ENCODE measurements at places on chromosomes 6 and 20.

GRCh38 chr20:60573003-60573680 lies 614.9 kb downstream of the CDH26 start:
- no peak for DNase-seq

- no peak for DNase-seq
Measured at GRCh38 chr6:166562726-166563125, 23.8 kb downstream of the RAMACL start.

- no peak for DNase-seq
Measured at GRCh38 chr20:45452238-45452637, 17.3 kb upstream of the WFDC2 start.

DNA sequence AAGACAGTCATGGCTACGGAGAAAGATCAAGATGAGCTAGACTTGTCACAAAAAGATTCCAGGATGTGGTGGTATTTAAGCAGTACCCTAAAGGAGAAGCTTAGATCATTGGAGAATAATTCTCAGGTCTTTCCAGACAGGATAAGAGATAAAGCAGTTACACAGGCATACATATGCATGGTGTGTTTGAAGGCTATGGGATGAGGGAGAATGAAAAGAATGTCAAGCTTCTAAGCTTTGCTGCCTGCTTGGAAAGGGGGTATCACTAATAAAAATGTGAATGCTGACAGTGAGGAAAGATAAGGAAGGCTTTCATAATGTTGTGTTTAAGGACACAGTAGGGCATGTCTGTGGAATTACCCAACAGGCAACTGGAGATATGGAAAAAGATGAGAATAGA lies 28.1 kb downstream of the RWDD2A start:
- DNase-seq, result peak; percentile 64

DNA sequence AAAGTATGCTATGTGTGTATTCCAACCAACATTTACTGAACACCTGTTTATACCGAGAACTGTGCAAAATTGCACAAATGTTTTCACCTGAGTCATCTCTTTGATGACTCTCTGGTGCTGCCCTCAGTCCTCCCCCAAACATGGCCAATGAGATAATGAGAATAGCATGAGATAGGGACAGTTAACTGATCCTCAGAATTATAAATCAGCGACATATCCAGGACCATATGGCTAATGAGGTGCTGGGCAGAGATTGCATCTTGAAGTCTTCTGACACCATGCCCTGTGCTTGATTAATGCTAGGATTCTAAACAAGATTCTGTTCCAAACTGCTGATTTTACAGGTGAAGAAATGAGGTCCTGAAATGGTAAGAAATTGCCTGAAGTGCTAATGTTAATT lies 13.0 kb downstream of the CLVS2 start:
- DNase-seq, result no peak

- no peak for DNase-seq
Measured at GRCh38 chr6:20943922-20944321, 409.7 kb downstream of the CDKAL1 start.

- peak; percentile 69 for DNase-seq
Measured at GRCh38 chr6:105591053-105591452, 188.2 kb upstream of the PREP start.

DNA sequence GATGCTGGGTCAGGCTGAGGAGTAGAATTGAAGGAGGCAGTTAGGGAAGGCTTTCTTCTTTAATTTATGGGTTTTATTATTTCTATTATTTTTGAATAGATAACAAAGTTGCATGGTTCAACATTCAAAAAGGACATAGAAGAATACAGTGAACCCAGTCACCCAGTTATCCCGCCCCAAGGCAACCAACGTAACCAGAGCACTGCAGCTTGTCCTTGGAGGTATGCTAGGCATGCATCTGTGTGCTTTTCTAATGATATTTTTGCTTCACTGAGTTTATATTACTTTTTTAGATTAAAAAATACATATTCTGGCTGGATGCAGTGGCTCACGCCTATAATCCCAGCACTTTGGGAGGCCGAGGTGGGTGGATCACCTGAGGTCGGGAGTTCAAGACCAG lies 47.4 kb upstream of the DSN1 start:
- DNase-seq, result peak; percentile 50

GRCh38 chr6:152952045-152952444 lies 30.8 kb downstream of the FBXO5 start:
- DNase-seq, result peak; percentile 66

DNA sequence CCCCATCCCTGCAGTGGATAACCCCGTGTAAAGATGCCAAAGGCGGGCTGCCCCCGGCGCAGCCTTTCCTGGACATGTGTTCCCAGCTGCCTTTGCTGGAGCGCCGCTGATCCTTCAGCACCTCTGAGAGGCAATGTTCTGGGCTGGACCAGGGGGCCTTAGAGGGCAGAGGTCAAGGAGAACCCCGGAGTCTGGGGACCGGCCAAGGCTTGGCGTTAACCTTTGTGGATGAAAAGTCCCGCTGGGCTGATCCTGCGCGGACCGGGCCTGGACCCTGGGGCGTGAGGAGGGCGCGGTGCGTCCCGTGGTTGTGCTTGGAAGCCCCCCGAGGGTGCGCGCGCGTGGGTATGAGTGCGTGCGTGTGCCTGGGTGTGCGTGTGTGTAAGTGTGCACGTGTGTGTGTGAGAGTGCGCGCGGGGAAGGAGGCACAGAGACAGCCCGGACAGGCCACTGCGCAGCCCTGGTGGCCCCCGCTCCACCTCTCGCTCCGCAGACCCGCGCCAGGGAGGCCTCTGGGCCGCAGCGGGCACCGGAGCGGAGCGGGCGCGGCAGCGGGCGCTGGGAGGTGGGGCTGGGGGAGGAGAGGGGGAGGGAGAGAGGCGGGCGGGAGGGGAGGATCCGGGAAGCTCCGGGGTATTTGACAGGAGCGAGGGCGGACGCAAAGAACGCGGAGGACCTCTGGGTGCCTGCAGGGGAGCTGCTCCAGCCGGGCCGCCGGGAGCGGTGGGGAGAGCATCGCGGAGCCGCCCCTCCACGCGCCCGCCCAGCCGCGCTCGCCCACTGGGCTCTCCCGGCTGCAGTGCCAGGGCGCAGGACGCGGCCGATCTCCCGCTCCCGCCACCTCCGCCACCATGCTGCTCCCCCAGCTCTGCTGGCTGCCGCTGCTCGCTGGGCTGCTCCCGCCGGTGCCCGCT lies at the start of gene SMOC2:
SMOC2 (plus strand) TSS at position 665 of the 914 bp plus-strand sequence; CDS start at position 852, 187 bp downstream.
- DNase-seq, result no peak

- no peak for DNase-seq
Measured at GRCh38 chr6:5681480-5681879, 325.2 kb downstream of the NRN1 start.

- DNase-seq, result peak; percentile 92
Measured at GRCh38 chr6:111781041-111781708, 92.1 kb downstream of the FYN start.

GRCh38 chr6:5511954-5512353 lies 250.6 kb downstream of the FARS2 start:
- DNase-seq, result peak; percentile 88

- no peak for DNase-seq
Measured at GRCh38 chr6:11387707-11388430, 149.7 kb upstream of the TMEM170B start.

GRCh38 chr20:39799366-39799965 lies 837.3 kb downstream of the DHX35 start:
- DNase-seq, result no peak

DNA sequence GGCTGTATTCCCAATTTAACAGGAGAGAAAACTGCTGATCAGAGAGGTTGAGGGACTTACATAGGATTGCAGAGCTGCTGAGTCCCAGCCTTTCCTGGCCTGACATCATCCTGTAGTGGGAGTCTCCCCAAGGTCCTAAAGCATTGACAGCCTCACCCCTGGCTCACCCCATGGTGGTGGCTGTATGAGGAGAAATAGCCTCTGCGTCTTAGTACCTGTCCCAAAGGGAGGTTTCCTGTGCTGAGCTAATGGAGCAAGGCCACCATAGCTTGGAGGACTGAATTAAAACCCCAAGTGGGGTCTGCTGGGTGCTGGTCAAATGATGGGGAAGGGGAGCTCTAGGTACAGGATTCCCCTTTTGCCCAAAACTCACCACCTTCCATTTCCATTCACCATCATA lies 525.1 kb downstream of the CDH26 start:
- no peak for DNase-seq
